ENCODE measurements at places on chromosomes 3 and 15.

DNA sequence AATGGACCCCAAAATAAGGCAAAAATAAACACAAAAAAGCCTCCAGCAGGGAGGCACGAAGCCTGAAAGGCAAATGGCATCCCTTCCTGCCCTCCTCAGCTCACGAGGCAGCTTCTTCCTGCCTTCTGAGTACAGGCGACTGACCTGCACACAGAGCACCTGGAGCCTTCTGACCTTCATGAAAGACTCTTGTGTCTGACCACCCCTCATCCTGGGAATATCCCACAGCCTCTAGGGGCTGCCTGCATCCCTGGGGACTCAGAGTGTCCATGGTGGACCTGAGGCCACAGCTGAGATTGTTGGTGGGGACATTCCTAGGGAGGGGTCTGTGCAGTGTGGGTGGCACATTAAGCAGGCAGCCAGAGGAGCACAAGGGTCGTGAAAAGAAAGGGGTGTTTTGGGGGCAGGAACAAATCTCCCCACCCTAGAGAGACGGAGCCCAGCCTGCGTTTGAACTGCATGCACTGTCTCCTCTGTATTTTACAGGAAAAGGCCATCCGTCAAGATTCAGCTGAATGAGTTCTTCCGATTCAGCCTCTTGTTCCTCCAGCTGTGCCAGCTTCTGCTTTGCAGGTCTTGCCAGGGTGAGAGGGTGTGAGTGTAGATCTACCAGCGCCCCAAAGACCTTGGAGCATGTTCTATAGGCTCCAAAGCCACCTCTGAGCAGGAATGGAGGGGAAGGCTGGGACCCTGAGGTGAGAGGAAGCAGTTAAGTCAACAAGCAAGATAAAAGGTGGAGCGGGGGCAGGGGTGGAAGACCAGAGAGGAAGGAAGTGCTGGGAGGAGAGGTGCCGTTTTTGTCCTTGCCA is 80.4 kb upstream of the MEF2A start:
- DNase-seq, result peak; percentile 32

DNA sequence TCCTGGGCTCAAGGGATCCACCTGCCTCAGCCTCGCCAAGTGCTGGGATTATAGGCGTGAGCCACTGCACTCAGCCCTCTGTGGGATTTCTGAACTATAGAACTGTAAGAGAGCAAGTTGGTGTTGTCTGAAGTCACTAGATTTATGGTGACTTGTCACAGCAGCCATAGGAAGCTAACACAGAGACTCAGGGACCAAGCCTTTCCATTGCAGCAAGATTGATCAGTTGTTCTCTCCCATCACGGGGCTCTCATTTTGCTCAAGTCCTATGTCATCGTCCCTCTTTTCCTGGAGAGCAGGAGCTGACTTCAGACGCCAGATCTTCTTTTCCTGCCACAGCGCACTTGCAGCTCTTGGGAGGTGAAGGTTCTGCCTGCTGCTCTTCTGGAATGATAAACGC is 61.0 kb downstream of the APBA2 start:
- no peak for DNase-seq

DNA sequence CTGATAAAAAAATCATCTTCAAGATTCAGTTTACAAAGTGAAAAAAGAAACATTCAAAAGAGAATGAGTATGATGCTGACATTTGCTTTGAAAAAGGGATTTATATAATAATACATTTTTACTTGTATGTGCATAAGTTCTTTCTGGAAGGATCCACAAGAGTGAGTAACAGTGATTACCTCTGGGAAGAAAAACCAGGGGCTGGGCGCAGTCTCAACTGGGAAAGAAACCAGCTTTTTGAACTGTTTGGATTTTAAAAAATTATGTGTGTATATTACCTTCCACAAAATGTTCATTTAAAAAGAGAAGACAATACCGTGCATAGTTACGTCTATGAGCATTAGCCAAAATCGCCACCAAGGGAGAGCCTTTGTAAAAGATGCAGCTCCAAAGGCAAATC is 1.3 kb downstream of the CLEC3B start:
- DNase-seq, result no peak

GRCh38 chr3:32945136-32945535 is 6.3 kb upstream of the CCR4 start:
- no peak for DNase-seq

DNA sequence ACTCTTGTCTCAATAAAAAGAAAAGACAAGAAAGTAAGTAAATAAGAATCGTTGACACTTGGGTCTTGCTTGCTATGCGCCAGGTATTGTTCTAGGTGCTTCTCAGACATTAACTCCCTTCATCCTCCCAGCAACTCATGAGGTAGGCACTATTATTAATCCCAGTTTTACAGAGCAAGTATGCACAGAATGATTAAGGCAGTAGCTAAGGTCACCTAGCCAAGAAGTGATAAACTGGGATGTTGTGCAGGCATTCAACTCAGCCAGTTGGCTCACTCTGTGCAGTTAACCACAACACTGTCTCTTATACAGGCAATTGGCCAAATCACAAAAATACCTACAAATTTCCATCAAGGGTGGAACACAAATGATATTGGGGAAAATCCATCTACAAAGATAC is 1.7 kb upstream of the C3orf33 start:
- DNase-seq, result no peak

GRCh38 chr15:43329217-43329959 is 985 bp downstream of the LCMT2 start:
- DNase-seq, result no peak

- no peak for DNase-seq
Observed at GRCh38 chr3:129442486-129442885, 2.5 kb downstream of the IFT122 start.

DNA sequence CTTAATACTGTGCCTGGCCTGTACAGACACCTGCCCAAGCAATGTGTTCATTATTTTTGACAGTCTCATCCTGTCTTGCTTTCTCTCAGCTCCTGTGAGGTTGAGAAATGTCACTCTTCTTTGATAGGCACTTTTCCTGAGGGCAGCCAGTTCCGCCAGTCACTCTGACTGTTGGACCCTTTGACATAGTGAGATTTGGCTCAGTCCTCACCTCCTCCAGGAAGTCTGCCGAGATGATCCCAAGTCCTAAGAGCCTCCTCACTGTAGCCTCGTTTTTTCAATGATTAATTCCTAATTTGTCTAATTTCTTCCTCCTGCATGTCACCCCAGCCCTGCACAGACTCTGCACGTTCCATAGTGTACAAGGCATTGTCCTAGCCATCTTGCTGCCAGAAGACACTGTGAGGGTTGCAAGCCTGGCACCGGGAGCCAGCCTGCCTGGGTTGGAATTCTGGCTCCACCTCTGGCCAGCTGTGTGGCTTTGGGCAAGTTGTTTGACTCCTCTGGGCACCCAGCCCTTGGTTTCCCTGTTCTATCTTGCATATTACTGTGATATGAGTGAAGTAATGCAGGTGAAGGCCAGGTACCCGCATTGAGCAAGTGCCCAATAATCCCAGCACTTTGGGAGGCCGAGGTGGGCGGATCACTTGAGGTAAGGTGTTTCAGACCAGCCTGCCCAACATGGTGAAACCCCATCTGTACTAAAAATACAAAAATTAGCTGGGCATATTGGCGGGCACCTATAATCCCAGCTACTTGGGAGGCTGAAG is 24.3 kb downstream of the RPLP1 start:
- DNase-seq, result no peak

- no peak for DNase-seq
Observed at GRCh38 chr3:13013566-13013965, 59.7 kb downstream of the IQSEC1 start.

DNA sequence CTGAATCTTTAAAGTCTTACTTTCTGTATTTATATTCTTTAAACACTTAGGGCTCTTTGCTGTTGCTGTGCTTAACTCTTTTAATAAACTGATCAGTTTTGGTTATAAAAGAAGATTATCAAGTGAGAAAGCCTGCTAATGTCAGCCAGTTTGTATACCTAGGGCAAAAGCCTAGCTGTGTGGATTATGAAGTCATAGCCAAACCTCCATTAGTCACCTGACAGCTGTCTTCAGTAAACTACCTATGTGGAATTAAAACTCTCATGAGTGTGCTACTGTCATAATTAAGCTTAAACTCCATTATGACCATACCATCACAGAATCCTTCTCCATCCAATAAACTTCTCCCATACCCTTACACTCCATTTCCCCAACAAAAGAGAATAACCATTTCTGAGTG is 762.7 kb downstream of the NTRK3 start:
- DNase-seq, result no peak
